ENCODE measurements at places on chromosomes 4 and X.
A peak's percentile ranks its signal among the peaks of the same experiment; 100 is the strongest.

GRCh38 chr4:22897520-22898108 lies 204.9 kb downstream of the GBA3 start:
- DNase-seq, result peak; percentile 41

GRCh38 chr4:74715706-74716435 lies 78.5 kb downstream of the BTC start:
- no peak for DNase-seq

- DNase-seq, result peak; percentile 48
Measured at GRCh38 chr4:38489011-38489861, 174.8 kb upstream of the KLF3 start.

DNA sequence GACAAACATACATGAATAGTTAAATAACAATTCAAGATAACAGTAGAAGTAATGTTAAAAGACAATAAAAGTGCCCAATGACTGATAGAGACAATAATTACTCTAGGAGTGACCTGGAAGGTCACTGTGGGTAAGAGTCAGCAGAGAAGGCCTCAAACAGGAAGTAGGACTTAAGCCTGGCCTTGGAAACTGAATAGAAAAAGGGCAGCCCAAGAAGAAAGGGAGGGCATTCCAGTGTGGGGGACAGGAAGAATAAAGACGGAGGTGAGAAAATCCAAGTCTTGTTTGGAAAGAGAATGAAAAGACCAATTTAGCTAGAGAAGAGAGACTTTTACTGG lies 6.0 kb downstream of the P2RY4 start:
- DNase-seq, result no peak

- no peak for DNase-seq
Measured at GRCh38 chrX:121932688-121933087, 885.3 kb downstream of the GLUD2 start.

DNA sequence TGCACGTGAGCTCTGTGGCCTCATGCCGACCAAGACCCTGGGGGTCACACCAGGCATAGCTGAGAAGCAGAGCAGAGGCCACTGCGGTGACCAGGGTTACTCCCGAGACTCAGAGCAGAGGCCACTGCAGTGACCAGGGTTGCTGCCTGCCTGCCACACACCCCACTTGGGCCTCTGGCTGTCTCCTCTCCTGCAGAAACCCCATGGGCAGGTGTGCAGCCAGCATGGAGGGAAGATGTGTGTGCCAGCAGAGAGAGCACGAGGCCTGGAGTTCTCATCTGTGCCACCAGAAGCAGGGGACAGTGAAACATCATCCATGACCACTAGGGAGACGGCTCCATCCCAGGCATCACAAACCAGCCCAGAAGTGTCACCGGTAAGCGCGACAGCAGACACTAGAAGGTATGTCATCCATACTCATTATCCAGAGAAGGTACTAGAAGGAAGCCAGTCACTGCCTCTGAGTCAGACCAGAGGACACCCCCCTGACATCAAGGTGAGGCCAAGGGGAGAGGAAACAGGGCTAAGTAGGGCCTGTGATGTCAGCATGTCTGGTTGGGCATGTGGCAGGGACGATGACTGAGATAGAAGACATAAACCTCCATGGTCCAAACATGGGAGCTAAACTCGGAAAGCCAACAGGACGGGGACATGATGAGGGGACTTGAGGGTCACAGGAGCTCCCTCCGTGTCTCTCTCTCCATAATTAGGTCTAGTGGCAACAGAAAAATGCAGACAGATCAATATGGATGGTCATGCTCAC lies 24.2 kb upstream of the SPON2 start:
- DNase-seq, result no peak

DNA sequence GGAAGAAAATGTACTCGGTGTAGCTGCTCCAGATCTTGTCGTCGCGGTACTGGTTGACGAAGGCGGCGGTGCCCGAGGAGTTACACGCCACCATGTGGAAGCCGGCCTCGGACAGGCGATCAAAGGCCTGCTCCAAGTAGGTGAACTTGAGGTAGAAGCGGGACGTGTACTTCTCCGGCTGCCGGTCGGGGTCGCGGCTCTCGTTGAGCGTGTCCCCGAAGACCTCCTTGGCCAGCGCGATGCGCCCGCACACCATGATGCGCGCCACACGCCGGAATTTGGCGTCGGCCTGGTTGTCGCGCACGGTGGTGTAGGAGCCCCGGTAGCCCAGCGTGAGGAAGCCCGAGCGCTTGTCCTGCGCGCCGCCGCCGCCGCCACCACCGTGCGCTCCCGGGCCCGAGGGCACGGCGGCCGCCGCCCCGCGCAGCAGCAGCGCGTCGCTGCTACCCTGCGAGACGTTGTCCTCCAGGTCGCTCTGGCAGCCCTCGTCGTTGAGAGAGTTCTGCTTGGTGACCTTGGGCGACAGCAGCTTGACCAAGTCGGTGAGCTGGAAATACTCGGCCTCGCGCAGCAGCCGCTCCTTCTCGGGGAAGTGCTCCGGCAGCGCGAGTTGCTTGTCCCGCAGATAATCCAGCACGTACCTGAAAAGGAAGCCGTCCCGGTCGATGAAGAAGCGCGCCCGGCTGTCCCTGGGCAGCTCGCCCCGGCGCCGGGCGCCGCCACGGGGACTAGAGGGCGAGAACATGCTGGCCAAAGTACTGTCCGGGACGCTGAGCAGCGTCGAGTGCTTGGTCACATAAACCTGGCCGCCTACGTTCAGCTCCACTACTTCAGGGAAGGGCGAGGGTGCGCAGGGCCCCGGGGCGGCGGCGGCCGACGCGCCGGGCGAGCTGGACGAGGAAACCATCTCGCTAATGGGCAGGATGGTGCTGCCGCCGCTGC lies 775 bp downstream of the KCTD8 start:
- DNase-seq, result peak; percentile 9

GRCh38 chr4:173517781-173518424 lies 12.1 kb downstream of the HAND2 start:
- peak; percentile 82 for DNase-seq

DNA sequence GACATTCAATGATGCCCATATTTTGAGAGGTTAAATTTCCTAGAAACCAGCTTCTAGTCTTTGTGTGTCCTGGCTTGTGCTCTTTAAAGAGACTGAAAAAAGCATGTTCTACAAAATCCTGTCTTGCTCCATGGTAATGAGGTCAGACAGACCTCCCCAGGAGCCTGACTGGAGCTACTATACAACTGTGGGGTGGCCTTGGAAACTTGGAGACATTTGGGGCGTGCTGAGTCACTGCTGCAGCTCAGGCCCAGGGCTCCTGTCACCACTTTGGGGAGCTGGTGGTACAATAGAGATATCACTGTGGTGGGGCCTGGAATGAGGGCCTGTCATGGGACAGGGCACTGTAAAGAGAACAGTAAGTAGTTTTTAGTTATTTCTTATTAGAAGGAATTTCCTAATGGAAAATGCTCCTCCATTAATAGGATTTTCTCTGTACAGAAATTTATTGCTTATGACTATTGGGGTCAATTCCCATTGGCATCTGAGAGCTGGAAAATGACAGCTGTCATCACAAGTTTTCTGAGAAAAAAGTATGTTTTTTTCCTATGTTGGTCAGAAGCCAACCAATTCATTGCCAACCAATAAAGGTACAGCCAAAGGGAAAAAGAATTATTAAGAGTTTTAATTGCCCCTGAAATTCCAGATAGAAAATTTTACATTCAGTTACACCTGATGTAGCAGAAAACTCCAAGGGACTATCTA lies 207.4 kb upstream of the JADE1 start:
- peak; percentile 86 for DNase-seq

DNA sequence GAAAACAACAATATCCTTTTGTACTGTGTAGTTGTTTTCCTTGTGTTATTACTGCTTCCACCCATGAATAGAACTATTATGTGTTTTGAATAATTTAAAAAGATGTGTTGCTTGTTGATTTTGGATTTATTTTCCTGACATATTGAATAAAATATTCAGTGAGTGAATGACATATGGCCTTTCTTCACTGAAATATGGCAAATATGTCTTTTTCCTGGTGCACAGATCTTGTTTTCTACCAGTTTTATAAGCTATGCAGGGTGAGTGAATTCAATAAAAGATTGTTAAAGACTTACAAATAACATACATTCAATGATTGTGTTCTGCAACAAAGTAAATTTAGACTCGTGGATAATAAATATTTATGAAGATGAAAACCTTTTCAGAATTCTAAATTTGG lies 1216.3 kb upstream of the ADGRL3 start:
- DNase-seq, result no peak

DNA sequence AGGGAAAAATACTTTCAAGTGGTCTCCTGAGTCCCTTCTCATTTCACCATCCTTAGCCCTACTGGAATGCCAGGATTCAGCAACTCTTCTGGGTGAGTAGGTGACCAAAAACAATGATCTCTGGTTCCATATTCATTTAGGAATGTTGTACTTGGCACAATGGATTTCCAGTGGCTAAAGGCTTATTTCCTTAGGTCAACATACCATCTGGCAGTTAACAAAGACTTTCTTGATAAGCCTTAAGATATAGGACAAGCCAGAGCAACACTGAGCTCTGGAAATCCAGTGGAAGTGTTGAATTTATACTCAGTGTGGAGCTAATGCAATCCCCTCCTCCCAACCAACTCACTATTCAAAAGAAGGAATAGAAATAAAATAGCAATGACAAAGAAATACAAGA lies 139.4 kb upstream of the EMCN start:
- DNase-seq, result peak; percentile 81

- no peak for DNase-seq
Measured at GRCh38 chrX:2314831-2315365, 185.9 kb downstream of the DHRSX start.

GRCh38 chr4:56879996-56880395 lies 27.7 kb upstream of the REST start:
- DNase-seq, result no peak

DNA sequence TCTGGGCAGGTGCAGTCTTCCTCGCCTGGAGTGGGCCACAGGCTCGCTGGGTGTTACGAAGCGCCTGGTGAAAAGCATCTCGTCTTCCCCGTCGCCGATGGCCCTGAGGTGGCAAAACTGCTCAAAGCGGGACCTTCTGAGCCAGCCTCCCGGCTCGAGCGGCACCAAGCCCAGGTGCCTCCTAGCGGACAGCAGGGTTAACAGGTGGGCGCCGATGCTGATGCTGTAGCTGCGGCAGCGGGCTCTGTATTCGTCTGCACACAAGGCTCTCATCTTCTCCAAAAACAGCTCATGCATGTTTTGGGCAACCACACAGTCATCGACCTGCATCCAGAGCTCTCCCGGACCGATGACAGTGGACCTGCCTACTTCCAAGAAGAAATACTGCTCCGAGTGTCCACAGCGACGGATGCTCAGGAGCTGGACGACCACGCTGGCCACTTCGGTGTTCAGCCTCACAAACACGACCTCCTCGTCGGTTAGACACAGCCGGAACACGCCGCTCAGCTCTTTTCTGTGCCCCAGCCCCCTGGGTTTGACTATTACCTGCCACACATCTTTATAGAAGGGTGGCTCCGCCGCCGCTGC lies 1.2 kb downstream of the IRS4 start:
- DNase-seq, result no peak

DNA sequence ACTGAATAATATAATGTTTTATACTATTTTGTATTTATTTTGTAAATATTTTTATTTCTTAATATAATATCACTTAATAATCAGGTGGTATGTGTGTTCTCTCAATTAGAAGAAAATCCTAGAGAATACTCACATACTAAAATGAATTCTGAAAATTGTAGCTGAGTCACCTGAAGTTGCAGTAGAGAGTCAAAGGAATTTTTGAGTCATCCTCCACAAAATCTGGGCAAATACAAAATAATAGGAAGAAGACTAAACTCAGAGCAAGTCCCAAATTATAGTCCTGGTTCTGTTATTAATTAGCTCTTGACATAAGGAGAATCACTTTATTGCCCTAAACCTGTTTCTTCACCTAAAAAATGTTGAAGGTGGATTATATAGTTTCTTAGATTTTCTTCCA lies 57.8 kb downstream of the SPATA4 start:
- DNase-seq, result peak; percentile 57

- DNase-seq, result no peak
Measured at GRCh38 chr4:140242357-140243277, 88.6 kb upstream of the MAML3 start.

- peak; percentile 64 for DNase-seq
Measured at GRCh38 chr4:184262901-184263300, 45.2 kb upstream of the ENPP6 start.

- peak; percentile 97 for DNase-seq
Measured at GRCh38 chr4:74632634-74633033, 161.7 kb downstream of the BTC start.

GRCh38 chr4:140861359-140862176 lies 105.4 kb upstream of the TBC1D9 start:
- DNase-seq, result peak; percentile 91

- no peak for DNase-seq
Measured at GRCh38 chrX:17679261-17679660, 58.0 kb upstream of the SCML1 start.

DNA sequence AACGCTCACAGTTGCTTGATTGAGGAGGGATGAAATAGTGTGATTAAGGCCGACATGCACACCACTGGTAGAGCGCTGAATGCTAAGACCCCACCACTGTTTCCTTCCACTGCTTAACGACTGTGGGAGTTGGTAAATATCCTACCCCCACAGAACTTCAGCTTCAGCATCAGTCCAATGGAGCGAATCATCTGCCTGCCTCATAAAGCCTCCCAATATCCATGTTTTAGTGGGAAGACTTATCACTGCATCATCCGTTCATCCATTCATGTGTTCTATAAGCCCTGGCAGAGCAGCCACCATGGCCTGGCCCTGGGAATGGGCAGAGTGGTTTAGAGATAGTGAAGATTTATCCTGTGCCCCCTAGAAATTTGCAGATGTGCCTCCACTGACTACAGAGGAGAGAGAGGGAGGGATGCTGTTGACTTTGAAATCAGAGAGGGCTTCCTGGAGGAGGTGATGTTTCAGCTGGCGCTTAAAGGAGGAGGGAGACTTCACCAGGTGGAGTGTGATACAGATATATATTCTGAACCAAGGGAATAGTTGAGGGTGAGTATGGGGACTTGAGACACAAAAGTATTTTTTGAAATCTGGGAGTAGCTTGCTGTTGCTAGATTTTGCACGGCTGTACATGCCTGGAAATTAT lies 71.9 kb upstream of the STX18 start:
- DNase-seq, result no peak

GRCh38 chrX:123184219-123184865 lies at the start of gene GRIA3:
TSS of gene GRIA3 (plus strand) at chrX:123184278. CDS start at chrX:123184536, 258 bp downstream.
- DNase-seq, result no peak

- no peak for DNase-seq
Measured at GRCh38 chr4:52694936-52695335, 35.8 kb upstream of the USP46 start.

GRCh38 chrX:10620121-10620699 lies at the start of gene MID1:
TSS of gene MID1 (minus strand) at chrX:10620585. CDS start at chrX:10567547, 53,038 bp downstream.
- peak; percentile 75 for DNase-seq

DNA sequence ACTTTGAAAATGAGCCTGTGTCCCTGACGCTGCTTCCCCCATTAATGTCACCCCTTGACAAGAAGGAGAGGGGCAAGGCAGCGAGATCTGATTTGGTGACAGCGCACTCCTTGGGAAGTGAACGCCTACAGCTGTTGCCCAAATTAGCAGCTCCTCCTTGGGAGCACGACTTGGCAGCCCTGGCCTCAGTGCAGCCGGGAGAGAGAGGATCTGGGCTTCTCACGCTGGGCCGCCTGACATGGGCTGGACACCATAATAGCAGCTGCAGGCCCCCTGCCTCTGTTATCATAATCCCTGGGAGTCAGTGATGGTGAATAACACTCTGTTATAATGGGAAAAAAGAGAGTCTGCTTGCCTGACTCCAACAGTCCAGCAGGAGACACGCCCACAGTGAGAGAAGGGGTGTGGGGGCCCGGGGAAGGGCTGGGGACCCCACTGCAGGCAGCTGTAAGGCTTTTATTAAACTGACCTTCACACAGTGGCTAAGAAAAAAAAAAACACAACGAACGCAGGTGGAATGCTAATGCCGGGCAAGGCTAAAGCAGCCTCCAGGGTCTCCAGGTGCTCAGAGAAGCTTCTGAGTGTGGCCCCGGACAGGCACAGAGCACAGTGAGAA lies 73.3 kb downstream of the PSAPL1 start:
- DNase-seq, result no peak

- DNase-seq, result no peak
Measured at GRCh38 chr4:159677521-159677920, 574.6 kb downstream of the RAPGEF2 start.

Measured in cardiac fibroblast (primary cell).